NCI-H1105 treated with DMSO at 0.1 percent for 48 hours (cell line): ENCODE measurements at places on chromosomes 1 and 21.

DNA sequence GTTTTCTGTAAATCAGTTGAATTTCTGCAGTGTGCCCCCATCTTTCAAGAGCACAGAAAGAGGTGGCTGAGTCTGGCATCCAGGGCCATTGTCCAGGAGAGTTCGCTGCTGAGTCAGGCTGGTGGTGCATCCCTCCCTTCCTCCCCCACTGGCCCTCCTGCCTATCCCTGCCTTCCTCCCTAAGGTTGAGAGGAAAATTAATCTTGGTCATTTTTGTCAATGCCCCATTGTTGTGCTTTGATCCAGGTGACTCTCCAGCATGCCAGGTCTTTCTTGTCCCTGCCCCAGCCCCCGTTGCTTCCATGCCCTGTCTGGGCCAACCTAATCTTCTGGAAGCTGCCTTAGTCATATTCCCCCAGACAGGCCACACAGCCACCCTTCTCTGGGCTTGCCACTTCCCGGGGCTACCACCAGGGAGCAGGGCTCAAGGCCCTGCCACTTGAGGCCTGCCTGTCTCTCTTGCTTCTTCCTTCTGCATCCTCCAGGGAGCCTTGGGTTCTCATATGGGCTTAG lies 26.6 kb downstream of the PROK1 start:
- DNase-seq: no peak

GRCh38 chr1:43482215-43482614 lies 28.5 kb upstream of the HYI start:
- DNase-seq: no peak

DNA sequence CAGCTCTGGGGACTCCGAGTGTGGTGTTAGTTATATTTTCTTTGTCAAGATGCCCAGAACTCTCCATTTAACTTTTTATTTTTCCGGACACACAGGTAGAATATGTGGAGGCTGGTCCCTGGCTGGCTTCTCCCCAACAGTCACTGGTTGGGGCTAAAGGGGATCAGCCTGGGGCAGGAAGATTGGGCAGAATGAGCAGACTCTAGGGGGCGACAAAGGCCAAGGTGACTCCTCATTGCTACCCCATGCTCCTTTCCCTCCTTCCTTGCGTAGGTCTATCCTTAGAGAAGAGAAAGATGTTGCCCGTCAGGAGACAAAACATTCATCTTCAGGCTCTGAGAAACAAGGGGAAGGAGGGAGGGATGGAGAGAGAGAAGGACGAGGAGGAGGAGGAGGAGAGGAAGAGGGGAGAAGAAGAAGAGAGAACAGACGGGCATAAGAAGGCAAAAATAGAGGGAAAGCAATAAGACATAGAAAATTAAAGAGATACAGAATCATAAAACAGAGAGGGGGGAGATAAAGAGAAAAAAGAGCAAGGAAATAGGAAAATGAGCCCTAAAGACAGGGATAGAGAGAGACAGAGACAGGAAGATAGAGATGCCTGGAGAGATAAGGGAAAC lies 89.9 kb downstream of the FOXD2 start:
- no peak for DNase-seq

DNA sequence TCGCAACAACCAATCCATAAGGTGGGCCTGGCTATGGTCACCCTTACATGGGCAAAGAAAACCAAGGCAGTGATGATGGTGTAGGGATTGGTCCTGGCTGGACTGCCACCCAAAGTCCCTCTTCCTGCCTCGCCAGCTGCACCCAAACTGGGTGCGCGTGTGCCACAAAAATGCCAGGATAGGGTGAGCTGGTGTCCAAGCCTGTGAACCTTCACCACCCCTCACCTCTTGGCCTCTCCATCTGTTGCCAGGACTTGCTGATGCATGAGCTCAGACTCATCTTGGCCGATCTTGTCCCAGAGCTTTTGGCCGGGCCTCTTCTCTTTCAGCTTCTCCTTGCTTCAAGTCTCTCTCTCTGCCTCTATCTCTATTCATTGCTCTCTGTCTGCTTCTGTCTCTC lies 41.8 kb downstream of the FOXD2 start:
- no peak for DNase-seq
